ENCODE measurements at places on chromosomes 5 and 9. TPM values are rescaled to one million over a fixed set of nuclear protein-coding genes. Genes with fewer than 3 reads are reported as not detected.

Gene TMEM252
- not detected for total RNA-seq

GRCh38 chr9:125421166-125421565, 159.5 kb downstream of the GAPVD1 start:
- DNase-seq: no peak

GRCh38 chr5:133081036-133081435, 29.2 kb downstream of the HSPA4 start:
- no peak for DNase-seq

Gene SLC4A9
- 0.96 TPM for total RNA-seq

DNA sequence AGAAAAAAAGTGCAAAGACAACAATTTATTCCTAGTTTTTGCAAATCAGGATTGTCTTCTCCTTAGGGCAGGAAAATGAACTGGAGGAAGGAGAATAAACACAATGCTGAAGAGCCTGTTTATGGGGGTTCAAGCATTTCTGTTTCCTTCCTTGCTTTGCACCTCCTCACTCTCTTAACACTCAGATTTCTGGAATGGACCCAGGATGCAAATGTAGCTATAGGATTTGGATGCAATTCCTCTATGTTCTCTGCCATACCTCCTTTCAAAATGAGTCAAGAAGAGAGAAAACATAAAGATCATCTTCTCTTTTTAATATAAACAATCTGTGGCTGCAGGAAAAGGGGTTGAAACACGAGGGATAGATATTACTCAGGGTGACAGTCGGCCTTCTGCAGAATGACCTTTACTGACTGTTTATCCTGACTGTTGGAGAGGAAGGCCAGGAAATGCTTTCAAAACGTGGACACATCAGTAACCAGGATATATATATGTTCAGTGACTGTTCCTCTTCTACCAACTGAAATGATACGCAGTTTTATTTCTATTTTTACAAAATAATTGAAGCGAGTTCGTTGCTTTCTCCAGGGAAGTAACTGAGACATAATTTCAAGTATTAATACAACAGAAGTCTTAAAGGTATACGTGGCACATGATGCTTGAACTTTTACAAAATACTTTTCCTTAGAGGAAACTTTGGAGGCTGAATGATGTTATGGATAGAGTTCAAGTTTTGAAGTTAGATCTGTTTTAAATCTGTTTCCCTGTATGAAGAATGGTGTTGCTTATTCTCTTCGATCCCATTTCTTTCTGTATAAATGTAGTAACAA, 44.4 kb downstream of the ACTBL2 start:
- DNase-seq: no peak

Data from naive thymus-derived CD4-positive, alpha-beta T cell (primary cell).